Endothelial cell of umbilical vein (primary cell): ENCODE measurements at places on chromosomes 3 and 15.

GRCh38 chr3:118884748-118885206 is 149.9 kb downstream of the IGSF11 start:
- peak; percentile 52 for DNase-seq

- DNase-seq: peak; percentile 79
These were observed 57.0 kb downstream of the NEK10 start for GRCh38 chr3:27312044-27312668.

GRCh38 chr3:103381296-103382079 is 946.7 kb downstream of the ZPLD1 start:
- no peak for DNase-seq

DNA sequence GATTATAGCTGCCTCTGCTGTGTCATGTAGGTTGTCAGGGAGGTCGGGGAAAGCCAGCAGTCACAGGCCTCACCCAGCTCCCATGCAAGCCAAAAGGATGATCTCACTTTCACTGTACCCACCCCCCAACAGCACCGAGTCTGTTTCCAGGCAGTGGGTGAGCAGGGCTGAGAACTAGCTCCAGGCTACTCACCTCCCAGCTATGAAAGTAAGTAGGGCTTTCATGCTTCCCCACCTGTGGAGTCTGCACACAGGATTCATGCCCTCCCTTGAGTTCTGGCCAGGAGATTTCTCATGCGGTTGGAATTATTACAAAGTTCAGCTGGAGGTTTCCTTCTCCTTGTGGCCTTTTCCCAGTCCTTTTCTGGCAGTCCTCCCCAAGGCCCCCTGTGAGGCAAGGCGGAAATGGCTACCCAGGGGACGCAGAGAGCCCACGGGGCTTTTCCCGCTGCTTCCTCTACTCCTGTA is 356.2 kb downstream of the SV2B start:
- no peak for DNase-seq

GRCh38 chr3:169478566-169479313 is 184.8 kb downstream of the MECOM start:
- no peak for DNase-seq

DNA sequence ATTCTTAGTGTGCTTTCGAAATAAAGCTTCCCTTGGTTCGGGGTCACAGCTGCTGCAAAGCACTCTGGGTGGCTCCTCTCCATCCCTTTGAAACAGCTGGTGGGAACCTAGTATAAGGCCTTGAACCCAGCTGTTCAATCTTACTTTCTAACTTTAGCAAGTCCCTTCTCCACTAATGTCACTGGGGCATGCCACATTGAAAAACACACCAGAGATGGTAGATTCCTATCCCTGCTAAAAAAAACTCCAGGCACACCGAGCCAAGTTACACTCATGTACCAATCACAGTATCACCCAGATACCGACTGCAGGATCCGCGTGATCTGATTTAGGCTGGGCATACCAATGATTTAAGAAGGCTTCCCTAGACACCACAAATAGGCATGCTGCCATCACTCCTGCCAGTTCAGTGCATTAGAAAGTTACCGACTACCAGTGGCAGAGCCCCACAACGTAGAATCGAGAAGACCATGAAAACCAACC is 65.0 kb downstream of the WWTR1 start:
- peak; percentile 63 for DNase-seq

GRCh38 chr15:67968966-67969365 is 85.1 kb upstream of the PIAS1 start:
- no peak for DNase-seq

DNA sequence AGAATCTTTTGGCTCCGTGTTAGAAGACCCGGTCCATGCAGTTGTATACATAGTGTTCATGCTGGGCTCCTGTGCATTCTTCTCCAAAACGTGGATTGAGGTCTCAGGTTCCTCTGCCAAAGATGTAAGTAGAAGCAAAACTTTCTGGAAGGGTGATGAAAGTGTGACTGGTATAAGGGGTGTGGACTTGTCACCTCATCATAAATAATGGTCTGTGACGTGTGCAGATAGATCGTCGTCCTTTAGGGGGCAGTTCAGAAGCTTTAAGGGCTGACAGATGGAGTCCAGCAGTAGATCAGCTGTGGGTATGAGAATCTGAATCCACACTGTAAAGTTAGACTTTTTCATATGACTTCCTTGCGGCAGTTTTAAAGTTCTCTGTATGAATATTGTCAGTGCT is 15.3 kb downstream of the SEC61A1 start:
- DNase-seq: no peak

- DNase-seq: no peak
These were observed 117.7 kb downstream of the PTPRG start for GRCh38 chr3:61679026-61679425.

DNA sequence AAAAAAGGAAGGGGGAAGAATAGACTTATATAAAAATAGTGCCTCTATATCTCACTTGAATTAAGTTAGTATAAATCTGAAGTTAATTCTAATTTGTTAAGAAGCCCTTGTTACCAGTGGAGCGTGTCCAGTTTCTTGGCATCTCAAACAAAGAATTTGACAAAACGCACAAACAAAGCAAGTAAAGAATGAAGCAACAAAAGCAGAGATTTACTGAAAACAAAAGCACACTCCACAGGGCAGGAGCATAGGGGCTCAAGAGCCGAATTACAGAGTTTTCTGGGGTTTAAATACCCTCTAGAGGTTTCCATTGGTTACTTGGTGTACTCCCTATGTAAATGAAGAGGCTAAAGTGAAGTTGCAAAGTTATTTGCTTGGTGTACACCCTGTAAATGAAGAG is 34.0 kb upstream of the GK5 start:
- no peak for DNase-seq

DNA sequence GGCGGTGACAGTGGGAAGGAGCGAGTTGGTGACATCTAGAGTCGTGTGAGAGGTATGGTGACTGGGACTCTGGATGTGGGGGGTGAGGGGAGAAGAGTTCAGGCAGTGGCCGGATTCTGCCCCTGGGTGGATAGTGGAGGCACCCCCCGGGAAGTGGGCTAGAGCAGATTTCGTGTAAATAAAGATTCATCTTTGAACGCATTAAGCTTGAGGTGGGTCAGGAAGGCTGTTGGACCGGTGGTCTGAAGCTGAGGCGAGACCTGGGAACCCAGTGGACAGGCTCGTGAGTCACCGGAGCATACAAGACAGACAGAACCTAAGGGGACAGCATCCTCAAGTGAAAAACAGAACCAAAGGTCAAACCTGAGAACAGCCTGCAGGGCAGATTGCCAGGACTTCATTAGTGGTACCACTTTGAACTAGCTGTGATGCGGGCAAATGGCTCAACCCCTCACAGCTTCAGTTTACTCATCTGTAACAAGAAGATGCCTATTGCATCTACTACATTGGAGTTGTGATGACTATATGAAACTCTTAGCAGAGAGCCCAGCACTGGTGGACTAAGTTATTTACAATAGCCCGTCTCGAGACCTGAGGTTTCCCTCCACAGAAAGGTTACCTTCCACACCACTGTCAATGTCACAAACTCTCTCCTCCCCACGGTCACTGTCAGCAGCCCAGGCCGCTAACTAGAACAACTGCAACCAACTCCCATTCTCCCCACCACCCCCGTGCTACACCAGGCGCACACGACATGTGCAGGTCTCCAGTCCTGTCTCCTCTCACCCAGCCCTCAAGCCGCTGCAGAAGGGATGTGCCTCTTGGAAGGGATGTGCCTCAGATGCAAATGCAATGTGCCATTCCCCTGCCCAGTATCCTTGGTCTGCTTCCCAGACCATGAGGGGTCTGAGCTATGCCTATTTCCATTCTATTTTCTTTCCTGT is 901 bp upstream of the CLN6 start:
- peak; percentile 9 for DNase-seq

- no peak for DNase-seq
These were observed 19.7 kb downstream of the STARD5 start for GRCh38 chr15:81304226-81304625.

- no peak for DNase-seq
These were observed 325.1 kb upstream of the CBLB start for GRCh38 chr3:106193876-106194275.

DNA sequence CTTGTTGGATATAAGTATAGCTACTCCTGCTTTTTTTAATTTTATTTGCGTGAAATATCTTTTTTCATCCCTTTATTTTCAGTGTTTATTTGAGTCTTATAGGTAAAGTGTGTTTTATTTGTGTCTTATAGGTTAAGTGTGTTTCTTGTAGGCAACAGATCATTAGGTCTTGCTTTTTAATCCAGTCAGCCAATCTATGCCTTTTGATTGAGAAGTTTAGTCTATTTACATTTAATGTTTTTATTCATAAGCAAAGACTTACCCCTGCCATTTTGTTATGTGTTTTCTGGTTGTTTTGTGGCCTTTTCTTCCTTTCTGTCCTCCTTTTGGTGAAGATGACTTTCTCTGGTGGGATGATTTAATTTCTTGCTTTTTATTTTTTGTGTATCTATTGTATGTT is 232.0 kb downstream of the RAP2B start:
- DNase-seq: no peak

GRCh38 chr3:66344391-66344811 is 123.6 kb downstream of the SLC25A26 start:
- no peak for DNase-seq

- DNase-seq: peak; percentile 74
These were observed 207.9 kb upstream of the COL8A1 start for GRCh38 chr3:99430348-99431134.

DNA sequence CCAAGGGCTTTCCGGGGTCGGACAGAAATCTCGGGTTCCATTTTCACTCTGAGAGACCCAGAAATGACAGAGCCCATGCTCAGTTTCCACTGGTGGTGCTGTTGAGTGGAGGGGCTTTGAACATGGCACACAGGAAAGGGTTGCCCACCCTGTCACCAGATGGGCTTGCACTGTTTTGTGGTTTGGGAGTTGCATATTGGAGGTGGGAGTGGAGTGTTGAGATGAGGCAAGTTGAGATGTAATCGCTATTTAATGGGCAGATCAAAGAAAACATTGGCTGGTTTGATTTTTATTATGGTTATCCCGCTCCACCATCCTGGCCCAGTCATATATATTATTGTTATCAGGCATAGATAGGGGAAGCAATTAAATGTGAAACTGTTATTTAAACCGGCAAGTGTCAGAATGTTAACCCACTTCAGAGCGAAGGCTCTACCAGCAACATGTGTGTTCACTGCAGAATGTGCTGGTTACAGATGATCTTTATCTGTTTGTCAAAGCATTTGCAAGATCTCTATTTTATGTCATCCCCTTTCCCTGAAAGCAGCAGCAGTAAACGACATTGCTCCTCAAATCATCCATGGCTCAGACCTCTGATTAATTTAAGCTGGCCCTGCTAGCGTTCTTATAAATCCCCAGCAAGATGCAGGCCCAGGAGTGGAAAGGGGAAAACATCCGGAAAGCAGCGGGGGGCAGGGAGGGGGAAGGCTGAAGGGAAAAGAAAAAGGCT is 58.3 kb upstream of the TSEN2 start:
- DNase-seq: no peak

DNA sequence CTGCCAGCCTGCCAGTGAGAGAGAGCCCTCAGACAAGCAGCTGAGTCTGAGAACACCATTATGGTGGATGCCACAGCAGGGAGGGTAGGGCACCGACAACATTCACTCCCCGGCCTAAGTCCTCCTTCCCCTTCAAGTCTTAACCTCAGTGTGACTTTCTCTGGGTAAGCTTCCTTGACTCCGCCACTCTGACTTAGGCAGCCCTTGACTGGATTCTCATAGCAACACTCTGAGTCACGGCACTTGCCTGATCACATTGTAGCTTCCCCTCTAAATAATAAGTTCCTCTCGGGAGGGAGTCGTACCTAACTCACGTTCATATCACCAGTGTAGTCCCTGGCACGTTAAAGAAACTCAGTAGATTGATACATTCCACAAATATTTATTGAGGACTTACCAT is 180.5 kb downstream of the FOXB1 start:
- DNase-seq: no peak

DNA sequence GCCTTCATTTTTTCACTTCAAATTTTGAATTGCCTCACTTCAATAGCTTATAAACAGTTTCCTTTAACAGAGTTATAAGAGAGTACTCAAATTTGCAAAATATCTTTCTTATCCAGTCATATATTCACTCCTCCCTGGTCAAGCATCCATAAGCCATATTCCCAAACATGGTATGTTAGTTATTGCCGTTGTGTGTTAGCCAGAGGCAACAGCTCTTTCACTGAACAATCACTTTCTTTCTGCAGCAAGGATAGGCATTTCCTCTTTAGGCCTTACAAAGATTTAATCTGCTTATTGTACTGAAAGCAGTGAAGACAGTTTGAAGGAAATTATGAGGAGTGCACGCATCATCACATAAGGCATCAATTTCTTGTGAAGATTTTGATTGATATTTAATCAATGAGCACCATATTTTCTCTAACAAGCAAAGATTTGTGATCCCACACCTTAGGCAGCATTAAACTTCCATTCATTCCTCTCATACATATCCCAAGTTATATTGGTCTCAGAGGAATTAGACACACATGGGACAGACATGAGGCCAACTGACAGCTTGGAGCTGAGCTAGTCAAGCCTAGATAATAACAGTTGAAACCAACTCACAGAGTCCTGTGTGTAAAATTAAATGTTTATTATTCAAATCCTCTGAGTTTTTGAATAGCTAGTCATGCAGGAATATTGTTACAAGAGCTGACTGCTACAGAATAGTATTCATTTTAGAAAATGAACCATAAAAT is 80.0 kb upstream of the EPHA6 start:
- no peak for DNase-seq

DNA sequence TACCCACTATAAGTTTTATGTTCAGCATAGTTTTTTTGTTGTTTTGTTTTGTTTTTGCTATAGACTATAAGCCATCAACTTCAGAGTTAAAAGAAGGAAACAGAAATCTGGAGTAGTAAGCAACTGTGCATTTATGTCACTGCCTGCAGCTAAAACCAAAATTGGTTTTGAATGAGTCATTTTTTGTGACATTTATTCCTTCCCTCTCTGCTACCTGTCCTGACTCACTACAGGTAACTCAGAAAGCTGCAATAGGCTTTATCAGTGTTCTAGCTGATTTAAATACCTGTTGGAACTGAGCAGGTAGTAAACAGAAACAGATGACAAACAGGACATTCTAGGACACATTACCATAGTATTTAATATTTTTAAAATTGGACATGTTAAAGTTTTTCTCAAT is 393.3 kb upstream of the WNT5A start:
- DNase-seq: no peak

GRCh38 chr3:179876440-179876839 is 160.3 kb downstream of the PEX5L start:
- no peak for DNase-seq

DNA sequence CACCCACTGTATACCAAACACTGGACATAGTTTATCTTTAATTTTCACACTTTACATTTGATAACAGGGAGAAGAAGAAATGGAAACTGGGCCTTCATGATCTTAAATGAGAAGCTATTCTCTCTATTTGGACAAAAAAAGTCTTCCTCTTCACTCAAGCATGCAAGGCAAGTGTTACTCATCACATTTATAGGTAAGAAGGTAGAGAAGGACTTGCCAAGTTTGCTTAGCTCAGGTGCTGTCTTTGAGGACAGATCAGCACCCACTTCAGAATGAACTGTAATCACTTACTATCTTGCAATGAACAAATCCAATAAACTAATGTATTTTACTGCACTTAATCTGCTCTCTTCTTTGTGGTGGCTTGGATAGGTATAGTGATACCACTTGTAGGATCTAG is 1.1 kb upstream of the MYH15 start:
- no peak for DNase-seq

- DNase-seq: peak; percentile 68
These were observed 1.7 kb downstream of the PAK2 start for GRCh38 chr3:196741249-196741889.
